ENCODE measurements at places on chromosomes 11 and 22.

DNA sequence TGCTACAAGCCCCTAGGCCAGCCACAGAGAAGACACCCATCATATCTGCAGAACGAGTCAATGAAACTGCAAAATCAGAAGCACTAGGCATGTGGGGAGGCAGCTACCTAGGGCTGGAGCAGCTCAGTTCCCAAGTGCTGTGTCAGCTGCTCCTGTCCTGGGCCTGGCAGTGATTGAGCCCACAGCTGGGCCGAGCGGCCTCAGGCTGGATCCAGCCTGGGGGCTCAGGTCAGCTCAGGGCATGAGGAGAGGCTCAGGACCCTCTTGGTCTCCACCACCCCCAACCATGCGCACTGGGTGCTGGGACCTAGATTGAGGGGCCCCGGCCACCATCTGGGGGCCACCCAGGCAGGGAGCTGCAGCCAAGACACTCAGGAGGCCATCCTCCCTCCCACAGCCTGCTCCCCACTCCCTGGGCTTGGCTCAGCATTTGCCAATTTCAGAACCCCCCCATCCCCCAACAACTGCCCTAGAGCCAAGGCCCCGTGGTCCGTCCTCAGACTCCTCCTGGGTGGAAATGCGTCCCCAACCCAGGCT, 2.4 kb upstream of the TNNT3 start:
- no peak for DNase-seq

DNA sequence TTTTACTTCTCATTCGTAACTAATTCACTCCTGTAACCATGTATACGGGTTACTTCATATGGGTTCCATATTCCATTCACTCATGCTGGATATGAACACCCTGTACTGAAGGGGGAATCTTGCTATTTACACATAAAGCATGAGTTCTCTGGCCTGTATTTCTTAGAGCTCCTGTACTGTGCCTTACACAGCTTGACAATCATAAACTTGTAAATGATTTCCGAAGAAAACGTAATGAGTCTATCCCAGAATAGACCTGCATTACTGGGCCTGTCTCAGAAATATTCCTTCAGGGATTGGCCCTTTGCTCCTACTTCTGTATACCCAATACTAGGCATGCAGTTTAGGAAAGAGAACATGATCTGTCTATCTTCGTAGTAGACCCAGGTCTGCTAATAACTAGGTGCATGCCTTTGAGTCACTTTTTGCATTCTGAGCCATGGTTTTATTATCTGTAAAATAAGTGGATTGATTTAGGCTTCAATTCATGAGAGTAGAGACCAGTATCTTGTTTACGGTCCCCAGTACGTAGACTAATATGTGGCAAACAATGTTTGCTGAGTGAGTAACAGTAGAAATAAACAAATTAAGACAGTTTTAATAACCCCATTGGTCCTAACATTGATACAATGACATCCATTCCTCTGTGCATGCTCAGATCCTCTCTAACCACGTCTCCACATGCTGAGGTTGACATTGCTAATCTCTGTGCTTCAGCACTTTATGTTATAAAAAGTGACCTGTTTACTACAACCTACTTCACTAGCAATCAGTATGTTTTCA, 1.2 kb downstream of the CCDC34 start:
- DNase-seq: no peak

DNA sequence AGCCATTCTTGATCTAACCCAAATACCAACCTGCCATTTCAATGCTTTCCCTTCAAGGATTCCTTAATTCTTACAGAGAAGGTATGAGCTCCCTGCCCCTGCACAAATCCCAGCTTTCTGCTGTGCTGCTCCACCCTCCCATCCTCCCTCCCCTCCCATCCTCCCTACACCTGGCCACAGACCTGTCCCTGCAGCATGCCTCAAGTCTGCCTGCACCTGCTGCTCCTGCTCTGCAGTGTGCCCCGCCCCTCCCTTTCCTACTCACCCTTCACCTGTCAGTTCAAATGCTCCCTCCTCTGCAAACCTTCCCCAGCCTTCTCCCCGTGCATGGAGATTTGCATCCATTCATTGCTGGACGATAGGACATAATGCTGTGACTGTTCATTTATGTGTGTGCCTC, 139.9 kb upstream of the NARS2 start:
- DNase-seq: no peak

GRCh38 chr22:19565382-19566278, 41.4 kb upstream of the CLDN5 start:
- no peak for DNase-seq

GRCh38 chr22:30015846-30016245, 64.4 kb upstream of the HORMAD2 start:
- DNase-seq: no peak

GRCh38 chr22:22927888-22928665, 40.5 kb downstream of the IGLL5 start:
- DNase-seq: no peak

GRCh38 chr22:33035272-33035863, 22.8 kb downstream of the SYN3 start:
- no peak for DNase-seq

All from endothelial cell (in vitro differentiated cells).